Hippocampal formation (tissue), 2 donors: ENCODE measurements at places on chromosomes 11 and 22.

DNA sequence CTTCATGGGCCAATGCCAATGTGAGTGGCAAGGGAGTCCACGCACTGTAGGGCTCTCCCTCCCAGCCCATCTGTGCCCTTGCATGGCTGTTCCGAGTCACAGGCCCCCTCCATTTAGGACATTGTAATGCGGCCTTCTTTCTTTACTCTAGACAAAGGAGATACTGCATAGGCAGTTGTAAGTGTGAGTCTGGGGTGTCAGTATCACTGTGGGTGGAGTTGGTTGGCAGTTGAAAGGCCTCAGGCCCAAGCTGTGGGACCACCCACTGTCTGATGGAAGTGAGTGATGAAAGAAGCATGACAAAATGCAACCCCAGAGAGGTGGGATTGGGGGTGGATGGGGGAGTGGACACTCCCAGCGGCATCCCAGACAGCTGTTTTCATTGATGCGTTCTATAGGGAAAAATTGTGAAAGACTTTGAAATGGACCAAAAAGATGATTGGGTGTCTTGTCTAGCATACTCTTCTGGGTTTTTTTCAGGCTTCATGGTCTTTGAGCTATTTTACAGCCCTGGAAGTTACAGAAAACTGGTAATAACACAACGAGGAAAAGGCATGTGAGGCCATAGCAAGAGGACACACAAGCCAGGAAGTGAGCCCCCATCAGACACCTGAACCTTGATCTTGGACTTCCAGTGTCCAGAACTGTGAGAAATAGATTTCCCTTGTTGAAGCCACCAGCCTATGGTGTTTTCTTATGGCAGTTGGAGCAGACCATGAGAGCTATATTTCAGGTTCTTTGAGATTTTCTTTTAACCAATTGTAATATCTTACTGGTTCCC, 114.6 kb downstream of the NECTIN1 start:
- DNase-seq, result no peak

GRCh38 chr11:70038034-70038834, 39.9 kb upstream of the ANO1 start:
- DNase-seq, result no peak

GRCh38 chr22:39622881-39623367, 52.4 kb downstream of the CACNA1I start:
- no peak for DNase-seq

DNA sequence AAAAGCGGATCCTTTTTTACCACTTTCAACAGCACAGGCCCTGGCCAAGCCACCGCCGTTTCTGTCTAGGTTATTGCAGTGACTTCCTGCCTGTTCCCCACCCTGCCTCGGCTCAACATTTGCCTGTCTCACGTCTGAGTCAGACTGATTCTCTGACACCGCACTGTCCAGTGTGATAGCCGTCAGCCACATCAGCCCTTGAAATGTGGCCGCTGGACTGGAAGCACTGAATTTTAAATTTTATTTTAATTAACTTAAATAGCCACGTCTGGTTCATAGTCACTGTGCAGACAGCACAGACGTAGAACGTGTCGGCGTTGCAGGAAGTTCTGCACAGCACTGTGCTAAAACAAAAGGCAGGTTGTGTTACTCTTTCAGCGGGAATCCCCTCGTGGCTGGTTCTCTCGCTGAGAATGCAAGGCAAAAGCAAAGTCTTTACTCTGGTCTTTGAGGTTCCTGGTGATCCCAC, 56.3 kb upstream of the ADSL start:
- no peak for DNase-seq
